ENCODE measurements at places on chromosomes 5 and 9.

DNA sequence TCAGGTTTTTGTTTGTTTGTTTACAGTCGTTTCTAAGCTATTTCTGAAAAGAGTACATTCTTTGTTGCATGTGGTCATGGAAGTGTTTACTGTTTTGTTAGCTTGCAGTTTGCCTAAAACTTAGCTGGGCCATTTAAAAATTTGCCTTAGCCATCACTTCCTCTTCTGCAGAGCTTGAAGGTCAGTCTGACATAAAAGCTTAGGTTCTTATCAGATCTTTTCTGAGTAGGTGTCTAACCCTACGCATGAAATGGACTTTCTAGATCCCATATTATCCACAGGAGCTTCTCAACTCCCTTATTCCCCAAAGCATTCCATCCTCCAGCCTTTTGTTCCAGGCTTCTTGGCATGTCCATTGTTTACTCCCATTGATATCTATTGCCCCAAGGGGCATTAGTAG, 90.3 kb downstream of the AP3B1 start:
- DNase-seq: no peak

GRCh38 chr9:4324513-4324912, 24.6 kb upstream of the GLIS3 start:
- no peak for DNase-seq

DNA sequence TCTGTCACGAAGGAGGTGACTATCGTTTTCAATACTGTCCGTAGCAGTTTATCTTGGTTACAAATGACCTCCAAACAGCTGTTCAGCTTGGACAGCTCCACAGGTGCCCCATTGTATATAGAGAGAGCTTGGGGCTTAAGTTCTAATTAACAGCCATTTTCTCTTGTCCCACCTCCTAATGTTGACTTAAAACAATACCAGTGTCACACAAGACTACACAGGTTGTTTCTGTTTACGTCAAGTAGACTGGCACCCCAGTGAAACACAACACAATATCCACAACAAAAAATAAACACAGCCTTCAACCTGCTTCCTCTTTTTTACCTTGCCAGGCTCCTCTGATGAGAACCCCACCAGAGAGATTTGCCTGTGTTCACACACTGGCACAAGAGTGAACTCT, 39.8 kb upstream of the TLE1 start:
- no peak for DNase-seq

- no peak for DNase-seq
Observed at GRCh38 chr5:96909435-96909834, 26.4 kb upstream of the LNPEP start.

DNA sequence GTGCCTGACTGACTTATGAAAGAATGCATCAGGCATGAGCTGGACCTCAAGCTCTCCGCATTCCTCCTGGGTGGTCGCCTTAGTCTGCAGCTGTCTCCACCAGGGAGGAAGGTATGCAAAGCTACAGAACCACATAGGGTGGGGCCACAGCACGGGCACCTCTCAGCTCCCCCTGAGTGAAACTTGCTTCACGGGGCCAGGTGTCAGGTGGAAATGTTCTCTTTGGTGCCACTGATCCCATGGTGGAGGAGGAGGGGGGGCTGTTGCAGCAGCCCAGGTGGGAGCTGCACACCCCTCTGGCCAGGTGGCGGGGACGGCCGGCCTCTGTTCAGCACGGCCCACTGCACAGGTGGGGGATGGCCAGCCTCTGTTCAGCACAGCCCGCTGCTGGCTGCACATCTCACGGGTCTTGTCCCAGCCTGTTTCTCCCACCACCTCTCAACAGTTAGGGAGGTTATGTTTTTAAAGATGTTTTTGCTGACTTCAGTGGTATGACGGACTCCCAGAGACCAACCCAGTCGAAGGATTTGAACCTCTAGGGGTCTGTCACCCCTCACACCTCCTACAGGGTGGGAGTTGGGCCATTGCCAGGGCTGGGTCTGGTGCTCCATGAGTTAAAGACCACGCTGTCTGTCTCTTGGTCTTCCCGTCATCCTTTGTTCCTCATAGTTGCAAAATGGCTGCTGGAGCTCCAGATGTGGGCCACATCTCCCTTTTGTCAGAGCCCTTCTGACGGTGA, 34.3 kb downstream of the MRPL36 start:
- DNase-seq: no peak

DNA sequence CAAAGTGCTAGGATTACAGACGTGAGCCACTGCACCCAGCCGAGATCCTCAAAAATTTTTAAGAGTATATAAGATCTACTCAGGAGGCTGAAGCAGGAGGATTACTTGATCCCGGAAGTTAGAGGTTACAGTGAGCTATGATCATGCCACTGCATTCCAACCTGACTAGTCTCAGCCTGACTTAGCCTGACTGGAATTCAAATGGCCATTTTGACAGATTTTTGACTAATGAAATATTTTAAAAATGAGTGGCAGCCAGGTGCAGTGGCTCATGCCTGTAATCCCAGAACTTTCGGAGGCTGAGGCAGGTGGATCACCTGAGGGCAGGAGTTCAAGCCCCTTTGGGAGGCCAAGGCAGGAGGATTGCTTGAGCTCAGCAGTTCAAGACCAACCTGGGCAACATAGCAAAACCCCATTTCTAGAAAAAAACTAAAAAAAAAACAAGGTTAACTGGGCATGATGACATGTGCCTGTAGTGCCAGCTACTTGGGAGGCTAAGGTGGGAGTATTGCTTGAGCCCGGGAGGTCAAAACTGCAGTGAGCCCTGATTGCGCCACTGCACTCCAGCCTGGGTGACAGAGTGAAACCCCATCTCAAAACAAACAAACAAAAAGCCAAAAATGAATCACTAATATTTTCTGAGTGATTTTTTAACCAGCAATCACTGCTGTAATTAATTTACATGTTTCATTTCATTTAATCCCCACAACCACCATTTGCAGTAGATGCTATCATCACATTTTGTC, 16.6 kb downstream of the ATOX1 start:
- DNase-seq: no peak

DNA sequence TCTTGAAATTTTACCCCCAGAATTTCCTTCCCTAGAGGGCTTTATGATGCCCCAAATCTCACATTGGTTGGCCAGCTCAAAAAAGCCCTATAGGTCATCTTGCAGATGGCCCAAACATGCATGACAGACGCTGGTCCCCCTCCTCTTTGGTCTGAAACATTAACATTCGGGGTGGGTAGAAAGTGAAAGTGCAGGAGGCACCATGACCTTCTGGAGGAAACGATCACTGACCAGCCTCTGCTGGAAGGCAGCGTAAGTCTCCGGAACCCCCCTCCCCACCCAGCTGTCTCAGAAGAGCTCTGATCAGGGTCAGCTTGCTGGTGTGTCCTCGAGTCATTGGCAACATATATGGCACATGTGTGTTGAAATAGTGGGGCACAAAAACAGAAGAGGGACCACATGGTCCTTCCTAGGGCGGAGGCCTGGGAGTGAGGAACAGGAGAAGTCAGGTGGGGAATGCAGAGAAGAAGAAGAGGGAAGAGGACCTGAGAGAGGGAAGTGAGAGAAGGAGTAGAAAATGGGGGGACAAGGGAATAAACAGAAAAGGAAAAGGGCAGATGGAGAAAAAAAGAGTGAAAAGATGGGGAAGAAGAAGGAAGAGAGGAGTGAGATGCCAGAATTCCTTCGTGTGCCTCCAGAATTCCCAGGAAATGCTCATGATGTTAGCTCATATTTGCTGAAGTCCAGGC, 46.2 kb downstream of the IL31RA start:
- no peak for DNase-seq

- DNase-seq: no peak
Observed at GRCh38 chr5:1512541-1513291, 11.0 kb downstream of the LPCAT1 start.

DNA sequence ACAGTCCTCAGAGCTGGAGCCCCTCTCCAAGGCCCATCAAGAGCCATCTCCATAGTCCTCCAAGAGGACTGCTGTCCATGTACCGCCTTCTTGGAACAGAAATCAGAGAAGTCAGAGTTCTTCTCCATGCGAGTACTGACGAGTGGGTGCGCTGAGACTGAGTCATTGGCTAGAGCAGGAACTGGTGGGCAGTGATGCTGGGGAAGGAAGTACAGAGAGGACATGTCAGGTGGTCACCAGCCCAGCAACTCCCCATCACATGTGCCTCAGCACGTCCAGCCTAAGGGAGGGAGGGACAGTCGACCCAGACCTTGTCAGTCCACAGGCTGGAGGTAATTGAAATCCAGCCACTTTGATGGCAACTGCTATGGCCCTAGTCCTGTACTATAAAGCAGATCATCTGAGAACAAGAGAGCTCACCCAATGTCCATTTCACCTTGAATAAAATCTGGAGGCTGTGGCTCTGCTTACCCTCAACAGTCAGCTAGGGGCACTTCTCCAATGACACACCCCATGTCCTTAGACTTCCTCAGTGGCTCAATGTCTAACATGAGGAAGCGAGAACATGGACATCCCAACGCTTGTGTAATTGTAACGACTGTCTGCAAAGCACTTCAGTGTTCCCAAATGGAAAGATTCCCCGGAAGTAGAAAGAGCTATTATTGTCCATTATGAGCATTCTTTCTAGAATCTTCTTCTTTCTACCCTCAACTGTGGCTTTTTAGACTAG, 15.0 kb upstream of the FBP1 start:
- DNase-seq: no peak

Data from activated CD8-positive, alpha-beta memory T cell treated with anti-CD3 and anti-CD28 coated beads for 4 hours (primary cell).